Activated naive CD4-positive, alpha-beta T cell treated with anti-CD3 and anti-CD28 coated beads, Interleukin-2, amount 50 U/mL, for 72 hours (primary cell): ENCODE measurements at places on chromosomes 3 and 15.

DNA sequence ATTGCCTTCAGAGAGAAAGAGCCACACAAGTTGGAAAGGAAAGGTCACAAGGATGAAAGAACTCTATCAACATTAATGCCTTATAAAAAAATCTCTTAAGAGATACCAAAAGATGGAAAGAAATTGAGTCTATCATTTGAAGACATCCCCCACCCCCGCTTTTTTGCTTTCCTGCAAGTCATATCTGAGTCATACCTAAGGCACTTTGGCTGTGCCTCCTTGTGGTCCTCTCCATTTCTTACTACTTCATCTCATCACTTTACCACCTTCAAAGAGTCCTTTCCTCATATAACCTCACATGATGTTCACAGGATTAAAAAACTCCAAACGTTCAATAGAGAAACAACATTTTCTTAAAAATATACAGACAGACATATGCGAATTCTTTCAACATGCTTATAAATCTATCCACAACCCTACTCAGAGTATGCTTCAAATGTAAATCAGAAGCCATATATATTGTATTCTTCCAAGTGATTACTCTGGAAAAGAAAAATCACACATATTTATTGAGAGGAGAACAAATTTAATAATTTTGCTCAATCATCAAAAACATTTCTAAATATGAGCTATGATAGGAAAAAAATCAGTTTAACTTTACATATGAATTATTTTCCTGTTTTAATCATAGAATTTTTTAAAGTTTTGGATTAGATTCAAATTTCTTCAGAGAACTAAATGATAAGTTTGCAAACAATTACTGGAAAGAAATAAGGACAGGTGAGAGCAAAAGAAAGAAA, 1003.9 kb upstream of the CFAP20DC start:
- DNase-seq = no peak

DNA sequence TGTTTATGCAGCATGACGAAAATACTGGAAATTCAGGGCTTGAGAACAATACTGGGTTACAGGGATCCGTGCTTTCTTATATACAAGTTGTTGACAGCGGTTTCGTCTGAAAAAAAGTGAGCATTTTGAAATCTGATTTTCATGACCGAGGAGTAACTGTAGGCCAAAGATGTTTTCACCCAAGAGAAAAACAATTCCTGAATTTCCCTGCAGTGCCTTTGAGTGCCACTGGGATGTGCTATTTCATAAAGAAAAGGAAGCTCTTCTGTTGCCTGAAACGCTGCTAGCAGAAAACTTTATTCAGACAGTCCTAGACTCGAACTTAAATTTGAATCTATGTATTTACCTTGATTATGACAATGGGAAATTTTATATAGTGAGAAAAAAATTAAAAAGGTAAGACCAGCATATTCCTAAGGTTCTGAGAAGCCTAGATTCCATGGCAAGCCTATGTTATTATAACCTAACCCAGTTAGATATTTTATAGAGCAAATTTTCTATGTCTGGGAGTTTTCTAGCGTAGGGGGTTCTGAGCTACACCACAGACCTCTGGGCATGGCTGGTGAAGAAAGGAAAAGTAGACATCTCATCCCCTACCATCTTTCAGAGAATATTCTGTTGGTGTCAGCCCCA, 30.2 kb downstream of the KCNAB1 start:
- DNase-seq = no peak

DNA sequence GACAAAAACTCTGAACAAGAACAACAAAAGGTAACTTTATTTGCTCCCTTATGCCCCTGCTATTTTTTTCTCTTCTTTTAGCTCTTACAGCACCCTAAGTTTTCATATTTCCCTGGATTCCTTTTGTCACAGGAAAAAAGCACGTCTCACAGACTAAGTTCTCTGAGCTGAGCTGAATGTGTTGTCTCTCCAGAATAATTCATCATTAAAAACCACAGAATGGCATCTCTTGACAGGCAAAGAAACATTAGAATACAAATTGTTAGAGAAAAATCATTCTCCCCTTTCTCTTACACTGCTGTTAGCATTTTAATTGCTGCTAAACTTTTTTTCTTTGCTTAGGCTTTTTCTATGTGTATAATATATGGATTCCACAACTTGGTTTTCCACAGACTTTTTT, 48.7 kb upstream of the SECISBP2L start:
- DNase-seq = no peak

DNA sequence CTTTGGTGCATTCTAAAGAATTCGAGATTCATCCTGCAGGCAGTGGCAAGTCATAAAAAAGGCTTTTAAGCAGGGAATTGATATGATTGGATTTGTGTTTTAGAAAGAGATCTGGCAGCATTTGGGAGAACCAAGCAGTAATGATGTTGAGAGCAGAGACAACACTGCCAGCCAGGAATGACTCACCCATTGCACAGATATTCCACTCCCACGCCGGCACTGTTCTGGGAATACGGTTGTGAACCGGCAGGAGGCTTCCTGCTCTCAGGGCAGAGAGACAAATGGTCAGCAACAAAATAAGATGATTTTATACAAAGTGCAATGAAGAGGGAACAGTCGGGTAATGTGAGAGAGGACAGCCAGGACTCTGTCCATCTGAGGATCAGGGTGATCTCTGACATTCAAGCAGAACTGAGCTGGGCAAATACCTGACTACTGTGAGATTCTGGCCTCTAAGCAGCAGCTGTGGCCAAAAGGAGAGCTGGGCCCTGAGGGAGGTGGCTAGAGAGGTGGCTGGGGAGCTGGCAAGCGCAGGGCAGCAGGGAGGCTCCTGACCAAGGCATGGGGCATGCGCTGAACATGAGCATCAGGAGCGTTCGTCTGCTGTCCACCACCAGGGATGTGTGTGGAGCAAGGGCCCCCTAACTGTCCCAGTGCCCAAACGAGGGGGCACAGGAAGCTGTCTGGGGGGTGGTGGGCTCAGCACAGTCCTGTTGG, 56.1 kb upstream of the PLXNA1 start:
- DNase-seq = no peak

- DNase-seq = no peak
Observed at GRCh38 chr3:46479696-46480095, 15.0 kb upstream of the LTF start.

GRCh38 chr3:59320080-59320479, 270.3 kb upstream of the CFAP20DC start:
- DNase-seq = no peak

GRCh38 chr3:153591561-153592245, 429.7 kb downstream of the RAP2B start:
- DNase-seq = no peak

DNA sequence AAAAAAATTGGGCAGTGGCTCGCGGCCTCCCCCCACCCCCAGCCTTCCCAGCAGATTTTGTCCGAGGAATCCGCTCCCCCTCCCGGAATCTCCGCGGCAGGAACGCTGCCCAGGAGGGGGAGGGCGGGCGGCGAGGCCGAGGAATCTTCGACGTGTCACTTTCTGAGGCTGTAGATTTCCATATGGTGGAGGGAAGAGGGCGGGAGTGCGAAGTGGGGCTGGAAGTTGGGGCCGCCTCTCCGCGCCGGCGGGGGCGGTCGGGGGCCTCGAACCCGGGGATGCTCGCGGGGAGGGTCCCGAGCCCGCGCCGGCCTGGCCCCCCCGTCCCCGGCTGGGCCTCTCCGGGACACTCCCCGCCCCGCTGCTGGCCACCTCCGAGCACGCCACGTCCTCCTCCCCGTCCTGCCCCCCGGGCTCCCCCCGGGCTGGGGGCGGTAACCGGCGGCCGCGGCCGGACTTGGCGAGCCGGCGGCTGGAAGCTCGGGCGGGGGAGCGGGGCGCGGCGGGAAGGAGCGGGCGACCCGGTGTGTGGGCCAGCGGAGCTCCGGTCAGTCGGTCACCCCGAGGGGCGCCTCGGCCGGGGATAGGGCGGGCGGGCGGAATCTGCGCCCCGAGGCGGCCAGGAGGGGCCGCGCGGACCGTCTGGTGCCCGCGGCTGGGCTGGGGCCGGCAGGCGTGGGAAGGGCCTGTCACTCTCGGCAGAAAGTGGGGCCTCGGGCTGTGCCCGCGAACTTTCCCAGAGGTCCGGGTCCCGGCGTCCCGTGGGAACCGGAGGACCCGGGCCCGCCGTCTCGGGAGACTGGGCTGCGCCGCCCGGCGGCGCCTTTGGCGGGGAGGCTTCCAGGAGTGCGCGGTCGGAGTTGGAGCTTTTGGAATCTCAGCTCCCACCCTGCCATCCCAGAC, 951 bp downstream of the FNDC3B start:
- DNase-seq = peak; percentile 28

GRCh38 chr3:16366581-16366980, 101.6 kb downstream of the OXNAD1 start:
- no peak for DNase-seq

- no peak for DNase-seq
Observed at GRCh38 chr15:74317820-74318375, 49.5 kb downstream of the CYP11A1 start.
